ENCODE measurements at places on chromosomes 3 and 15.

- DNase-seq = no peak
Observed at GRCh38 chr15:66169023-66169422, 84.5 kb downstream of the MEGF11 start.

DNA sequence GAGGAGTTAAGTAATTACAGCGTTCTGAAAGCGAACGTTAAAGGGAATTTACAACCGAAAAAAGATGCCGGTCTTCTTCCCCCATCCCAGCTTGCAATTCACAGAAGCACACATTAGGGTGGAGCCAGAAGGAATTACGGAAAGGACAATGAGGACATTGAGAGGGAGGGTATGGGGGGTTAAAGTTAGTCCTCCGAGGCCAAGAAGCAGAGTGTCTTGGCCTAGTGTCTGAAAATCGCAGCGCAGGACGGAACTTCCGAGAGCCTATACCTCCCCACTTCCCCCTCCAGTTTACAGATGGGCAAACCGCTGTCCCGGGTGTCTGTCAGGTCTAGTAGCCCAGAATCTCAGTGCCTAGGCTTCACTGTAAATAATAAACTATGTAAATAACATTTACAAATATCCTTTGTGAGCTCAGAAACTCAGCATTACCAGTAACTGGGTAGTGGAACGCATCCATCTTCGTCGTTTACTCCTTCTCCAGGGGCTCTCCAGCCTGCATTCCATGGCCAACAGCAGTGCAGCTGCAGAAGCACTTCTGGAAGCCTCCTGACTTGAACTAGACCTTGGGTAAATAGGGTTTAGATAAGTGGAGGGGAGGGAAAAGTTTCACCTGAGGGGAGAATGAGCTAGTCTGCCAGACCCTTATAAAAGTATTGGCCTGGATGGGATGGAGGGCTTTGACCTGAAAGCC is 922 bp downstream of the ADPRH start:
- no peak for DNase-seq

- DNase-seq = no peak
Observed at GRCh38 chr15:31371520-31372240, 45.0 kb downstream of the KLF13 start.

DNA sequence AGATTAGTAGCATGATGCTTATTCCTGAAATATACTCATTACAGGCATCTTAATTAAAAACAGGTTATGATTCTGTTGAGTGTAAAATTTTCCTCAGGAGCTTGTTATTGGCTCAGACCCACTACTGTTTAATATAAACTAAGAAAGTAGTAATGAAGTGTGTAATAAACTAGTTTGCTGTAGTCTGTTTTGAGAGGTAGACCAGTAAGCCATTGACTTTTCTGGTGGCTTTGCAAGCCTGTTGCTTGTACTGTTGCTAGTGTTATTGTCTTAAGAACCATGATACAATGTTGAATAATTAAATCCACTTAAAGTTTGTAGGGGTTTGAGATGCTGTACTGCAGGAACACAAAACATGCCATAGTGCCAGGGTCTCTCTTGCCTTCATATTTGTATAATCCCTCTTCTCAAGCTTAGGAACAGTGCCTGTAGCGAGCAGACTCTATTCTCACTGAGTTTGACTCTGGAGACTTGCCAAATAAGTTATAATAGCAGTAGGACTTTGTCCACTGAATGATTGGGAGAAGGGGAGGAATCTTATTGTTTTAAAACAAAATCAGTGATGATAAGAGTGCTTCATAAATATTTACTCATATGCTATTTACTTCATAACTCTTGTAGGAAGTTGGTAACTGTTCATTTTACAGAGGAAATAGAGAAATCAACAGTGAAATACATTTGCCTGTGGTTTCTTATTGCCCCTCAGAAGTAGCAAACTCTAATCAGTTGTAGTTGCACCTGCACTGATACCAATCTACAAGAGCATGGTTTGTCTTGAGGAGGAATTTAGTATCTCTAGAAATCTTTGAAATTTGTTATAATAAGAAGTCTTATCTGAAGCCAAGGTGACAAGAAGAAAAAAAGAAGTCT is 13.4 kb downstream of the TCF12 start:
- no peak for DNase-seq

DNA sequence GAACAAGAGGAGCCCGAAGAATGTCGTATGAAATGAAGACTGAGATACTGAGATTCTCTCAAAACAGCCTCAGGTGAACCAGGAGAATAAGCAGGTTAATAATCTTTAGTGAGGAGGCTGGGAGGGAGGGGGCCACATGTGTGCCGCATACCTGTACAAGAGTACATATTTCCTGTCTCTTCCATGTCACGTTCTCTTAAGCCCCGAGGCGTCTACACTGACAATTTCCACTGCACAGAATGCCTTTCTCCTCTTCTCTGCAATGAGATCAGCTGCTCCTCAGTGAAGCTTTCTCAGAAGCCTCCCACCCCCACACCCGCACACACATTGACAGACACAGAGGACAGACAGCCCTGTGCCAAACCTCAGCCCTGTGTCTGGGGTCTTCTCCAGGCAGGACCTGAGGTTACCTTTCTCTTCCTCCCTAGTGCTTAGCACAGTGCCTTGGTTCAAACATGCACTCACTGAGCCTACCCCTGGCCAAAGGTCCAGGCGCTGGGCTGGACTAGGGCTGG is 55.4 kb downstream of the PDZRN3 start:
- DNase-seq = no peak

GRCh38 chr3:169072494-169072893 is 591.0 kb downstream of the MECOM start:
- no peak for DNase-seq

- no peak for DNase-seq
Observed at GRCh38 chr3:10688126-10688525, 127.9 kb upstream of the SLC6A11 start.

DNA sequence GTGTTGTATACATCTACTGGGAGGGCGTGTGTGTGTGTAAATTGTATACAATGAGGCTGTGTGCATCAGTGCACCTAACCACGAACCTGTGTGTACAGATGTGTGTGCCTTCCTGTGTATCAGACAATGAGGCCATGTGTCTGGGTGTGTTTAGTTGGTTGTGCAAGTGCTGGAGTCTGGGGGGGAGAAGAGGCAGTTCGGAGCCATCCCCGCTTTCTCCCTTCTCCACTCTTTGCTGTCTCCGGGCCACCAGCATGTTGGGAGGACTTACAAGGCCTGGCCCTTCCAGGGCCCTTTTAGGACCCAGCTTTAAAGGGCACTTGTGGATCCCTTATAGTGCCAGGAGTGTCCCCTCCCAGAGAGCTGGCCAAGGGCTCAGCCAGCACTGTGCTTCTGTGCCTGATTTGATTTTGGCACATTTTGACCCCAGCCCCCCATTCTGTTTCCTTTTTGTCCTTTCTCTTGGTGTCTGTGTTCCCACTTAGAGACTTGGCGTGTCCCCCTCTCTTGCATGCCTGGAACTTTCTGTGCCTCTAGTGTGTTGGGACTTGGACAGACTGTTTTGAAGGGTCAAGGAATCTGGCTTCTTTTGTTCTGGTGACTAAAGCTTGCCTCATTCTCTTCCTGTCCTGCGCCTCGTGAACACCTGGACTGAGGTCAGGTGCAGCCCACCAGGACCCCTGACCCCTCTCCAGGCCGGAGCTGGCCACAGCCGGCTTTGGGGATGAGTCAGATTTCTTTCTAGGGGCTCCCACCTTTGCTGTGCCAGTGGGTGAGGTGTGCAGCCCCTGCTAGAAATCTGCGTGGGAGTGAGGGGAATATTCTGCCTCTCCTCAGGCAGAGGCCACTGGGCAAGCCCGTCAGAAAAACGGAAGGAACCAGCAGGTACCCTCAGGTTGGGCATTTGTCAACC is 1.5 kb downstream of the CTDSPL start:
- DNase-seq = no peak
